Progenitor cell of endocrine pancreas (in vitro differentiated cells): ENCODE measurements at places on chromosomes 16 and 17.
A peak's percentile ranks its signal among the peaks of the same experiment; 100 is the strongest.

GRCh38 chr17:79622122-79622601 is 11.3 kb upstream of the RBFOX3 start:
- no peak for DNase-seq

- no peak for DNase-seq
These were observed 169.3 kb upstream of the AXIN2 start for GRCh38 chr17:65730711-65731169.

GRCh38 chr16:74451951-74452758 is 30.9 kb upstream of the CLEC18B start:
- DNase-seq = no peak

DNA sequence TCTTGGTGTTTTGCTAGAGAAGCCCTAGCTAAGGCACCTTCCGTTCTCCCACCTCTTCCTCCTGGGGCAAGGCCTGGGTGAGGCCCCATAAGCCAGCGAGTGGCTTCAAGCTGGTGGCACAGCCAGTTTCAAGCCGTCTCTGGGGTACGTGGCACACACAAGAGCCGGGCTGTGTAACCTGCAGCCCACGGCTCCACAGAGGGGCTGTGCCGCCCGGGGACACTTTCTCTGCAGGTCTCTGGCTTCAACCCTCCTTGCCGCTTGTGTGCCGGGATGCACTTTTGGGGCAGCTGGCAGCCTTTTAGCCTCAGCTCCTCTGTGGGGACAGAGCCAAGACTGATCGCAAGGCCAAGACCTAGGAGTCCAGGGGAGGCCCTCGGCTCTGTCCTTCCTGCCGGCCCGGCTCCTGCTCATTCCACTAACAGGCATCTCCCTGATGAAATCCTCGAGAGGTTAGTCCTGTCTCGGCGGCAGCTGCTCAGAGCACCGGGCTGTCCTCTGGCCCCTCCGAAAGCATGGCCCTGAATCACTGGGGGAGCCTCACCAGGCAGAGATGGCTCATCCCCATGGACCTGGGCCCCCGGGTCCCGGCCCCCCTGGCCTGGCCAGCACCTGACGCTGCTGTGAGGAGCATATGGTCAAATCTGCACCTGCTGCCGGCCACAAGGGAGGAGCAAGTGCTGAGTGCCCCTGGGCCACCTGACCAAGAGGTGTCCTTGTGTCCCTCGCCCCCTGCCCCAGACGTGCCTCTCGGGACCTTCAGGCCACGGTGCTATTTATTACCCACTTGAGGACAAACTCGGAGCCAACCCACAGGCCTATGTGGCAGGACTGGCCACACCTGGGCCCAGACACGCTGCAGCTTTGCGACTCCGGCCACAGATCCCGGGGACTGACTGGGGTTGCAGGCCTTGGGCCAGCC is 98.5 kb downstream of the METRNL start:
- DNase-seq = no peak

- DNase-seq = no peak
These were observed 4.4 kb downstream of the LGALS9 start for GRCh38 chr17:27635275-27635823.

GRCh38 chr17:72119077-72119872 is 1.5 kb upstream of the SOX9 start:
- no peak for DNase-seq

- no peak for DNase-seq
These were observed 725 bp downstream of the KRTAP16-1 start for GRCh38 chr17:41308251-41308917.

DNA sequence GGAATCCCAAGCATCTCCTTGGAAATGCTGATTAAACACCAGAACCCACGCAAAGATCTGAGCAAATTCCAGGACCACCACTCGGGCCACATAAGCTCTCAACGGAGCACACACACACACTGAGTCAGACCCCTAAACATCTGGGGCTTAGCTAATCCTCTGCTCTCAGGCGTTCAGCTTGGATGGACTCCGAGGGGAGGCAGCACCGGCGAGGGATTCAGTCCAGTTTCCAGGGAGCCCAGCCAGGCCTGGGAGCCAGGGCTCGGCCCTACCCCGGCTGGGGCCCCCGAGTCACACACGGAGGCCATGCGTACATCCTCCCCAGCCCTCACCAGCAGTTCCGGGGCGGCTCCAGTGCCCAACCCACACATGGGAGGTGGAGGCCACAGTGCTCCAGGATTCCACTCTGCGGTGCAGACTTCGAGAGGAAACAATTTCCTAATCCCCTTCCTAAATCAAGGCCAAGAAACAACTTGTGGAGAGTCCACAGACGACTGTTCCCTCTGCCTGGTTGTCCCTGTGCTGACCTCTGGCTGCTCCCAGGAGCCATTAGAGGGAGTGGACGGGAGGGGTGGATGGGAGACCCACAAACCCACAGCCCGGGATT is 70.5 kb downstream of the GAS7 start:
- DNase-seq = no peak

GRCh38 chr16:59210955-59211541 is 476.9 kb upstream of the GOT2 start:
- no peak for DNase-seq

GRCh38 chr16:54030451-54030850 is 256.1 kb downstream of the IRX3 start:
- DNase-seq = no peak

DNA sequence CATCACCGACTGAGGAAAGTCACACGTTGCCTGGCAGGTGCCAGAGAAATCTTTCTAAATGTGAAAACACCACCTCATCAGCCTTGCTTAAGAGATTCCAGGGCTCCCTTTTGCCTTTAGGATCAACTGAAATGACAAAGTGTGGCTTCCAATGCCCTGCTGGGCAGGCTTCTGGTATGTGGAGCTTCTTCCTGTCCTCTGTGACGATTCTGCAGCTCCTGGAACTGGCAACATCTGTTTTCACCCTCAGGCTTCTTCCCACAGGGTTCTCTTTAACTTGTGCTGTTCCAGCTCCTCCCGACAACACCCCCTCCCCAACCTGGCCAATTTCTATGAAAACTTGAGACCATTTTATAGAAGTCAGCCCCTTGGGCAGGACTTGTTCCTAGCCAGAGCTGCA is 4.8 kb upstream of the ZDHHC1 start:
- DNase-seq = no peak

DNA sequence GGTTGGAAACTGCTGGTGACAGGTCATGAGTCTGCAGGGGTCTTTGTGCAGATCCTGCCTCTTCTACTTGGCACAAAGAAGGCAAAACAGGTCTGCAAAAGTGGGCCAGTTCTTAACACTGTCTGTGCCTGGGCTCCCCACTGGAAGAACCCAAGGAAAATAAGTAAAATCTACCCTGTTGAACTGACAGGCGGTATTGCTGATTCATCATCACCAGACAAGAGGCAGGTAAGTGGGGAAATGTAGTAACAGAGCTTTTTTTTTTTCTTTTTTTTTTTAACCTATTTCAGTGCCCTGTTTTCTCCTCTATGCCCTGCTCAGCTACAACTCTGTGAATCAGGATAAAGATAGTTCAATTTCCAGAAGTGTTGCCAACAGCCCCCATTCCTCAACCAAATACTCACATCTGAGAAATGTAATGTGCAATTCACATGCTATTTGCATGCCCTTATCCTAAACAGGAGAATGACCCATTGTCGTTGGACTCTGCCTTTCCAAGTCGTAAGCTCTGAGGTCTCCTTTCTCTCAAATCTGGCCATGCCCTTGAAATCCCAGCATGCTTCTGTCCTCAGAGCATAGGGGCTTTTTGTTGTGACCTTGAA is 237.0 kb downstream of the SOX9 start:
- no peak for DNase-seq

DNA sequence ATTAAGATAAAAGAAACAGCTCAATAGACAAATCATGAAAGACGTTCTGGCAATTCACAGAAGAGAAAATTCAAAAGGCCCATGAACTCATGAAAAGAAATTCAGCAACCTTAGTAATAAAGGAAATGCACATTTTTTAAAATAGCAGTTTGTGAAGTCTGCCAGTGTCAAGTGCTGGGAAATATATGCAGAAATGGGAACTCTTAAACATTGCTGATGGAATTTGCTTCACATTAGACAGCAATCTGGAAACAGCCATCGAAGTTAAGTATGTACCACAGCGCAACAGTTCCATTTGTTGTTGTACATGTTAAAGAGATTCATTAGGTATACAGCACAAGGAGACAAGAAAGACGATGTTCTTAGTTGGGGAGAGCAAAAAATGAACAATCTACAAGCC is 319.4 kb upstream of the SALL1 start:
- no peak for DNase-seq

GRCh38 chr16:59593194-59593661 is 859.1 kb upstream of the GOT2 start:
- no peak for DNase-seq

GRCh38 chr16:69195369-69196029 is 8.5 kb downstream of the SNTB2 start:
- no peak for DNase-seq

GRCh38 chr17:39196808-39197291 is 619 bp downstream of the CACNB1 start:
- DNase-seq = no peak

GRCh38 chr17:7716901-7717755 is at the start of gene DNAH2:
Gene DNAH2 (plus strand): TSS chr17:7717744. CDS start chr17:7719735, 1,991 bp downstream.
- DNase-seq = peak; percentile 84

DNA sequence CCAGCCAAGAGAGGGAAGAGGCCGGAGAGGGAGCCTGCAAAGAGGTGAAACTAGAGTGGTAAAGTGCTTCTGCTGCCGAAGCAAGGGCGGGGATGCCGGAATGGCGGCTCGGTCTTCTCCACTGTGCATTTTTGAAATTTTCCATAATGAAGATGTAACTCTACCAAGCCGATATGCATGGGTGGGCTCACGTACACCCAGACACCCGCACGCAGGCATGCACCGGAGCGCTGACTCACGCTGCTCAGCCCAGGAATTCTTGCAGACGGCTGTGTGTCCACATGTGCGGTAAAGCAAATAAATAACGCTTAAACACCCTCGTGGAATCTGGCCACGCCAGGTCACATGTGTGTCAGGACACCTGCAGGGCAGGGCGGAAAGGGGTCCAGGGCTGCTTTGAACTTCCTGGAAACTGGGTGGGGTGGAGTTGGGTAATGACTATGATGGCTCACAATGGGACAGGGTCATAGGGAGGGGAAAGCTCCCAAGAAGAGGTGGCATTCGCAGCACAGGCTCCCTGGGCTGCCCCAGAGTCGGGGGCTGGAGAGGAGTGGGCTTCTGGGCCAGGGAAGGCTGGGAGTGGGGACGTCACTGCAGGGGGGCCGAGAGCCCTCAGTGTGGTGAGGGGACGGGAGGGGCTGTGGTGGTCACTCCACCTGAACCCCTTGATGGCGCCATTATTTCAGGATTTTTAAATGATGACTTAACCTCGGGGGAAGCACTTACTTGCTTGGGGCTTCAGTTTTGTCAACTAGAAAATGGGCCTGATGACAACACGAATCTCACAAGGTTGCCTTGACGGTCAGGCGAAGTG is 265.5 kb downstream of the PARN start:
- no peak for DNase-seq

GRCh38 chr17:19867329-19868078 is at the start of gene ULK2:
Gene ULK2 (minus strand): TSS chr17:19867936. CDS start chr17:19867417, 519 bp downstream.
- peak; percentile 61 for DNase-seq

DNA sequence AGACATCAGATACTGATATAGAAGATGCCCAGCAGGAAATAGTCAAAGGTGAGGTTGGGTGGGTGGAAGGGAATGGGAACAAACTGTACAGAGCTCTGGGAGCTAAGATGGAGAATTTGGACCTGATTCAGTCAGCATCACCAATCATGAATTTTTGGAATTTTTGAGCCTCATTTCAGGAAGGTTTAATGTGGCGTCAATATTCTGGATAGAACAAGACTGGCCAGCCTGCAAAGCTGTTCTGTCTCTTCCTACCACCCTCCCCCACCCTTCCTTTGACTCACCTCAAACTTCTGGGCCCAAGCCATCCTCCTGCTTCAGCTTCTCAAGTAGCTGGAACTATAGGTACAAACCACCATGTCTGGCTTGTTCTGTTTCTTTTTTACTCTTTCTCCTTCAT is 32.6 kb downstream of the CTCF start:
- no peak for DNase-seq

- DNase-seq = no peak
These were observed 311.1 kb upstream of the TBX2 start for GRCh38 chr17:61088556-61088955.

- no peak for DNase-seq
These were observed 5.6 kb downstream of the STX4 start for GRCh38 chr16:31038993-31039392.

GRCh38 chr16:7912132-7912531 is 579.5 kb downstream of the RBFOX1 start:
- DNase-seq = no peak

- DNase-seq = no peak
These were observed 7.1 kb downstream of the COL1A1 start for GRCh38 chr17:50194140-50194933.

DNA sequence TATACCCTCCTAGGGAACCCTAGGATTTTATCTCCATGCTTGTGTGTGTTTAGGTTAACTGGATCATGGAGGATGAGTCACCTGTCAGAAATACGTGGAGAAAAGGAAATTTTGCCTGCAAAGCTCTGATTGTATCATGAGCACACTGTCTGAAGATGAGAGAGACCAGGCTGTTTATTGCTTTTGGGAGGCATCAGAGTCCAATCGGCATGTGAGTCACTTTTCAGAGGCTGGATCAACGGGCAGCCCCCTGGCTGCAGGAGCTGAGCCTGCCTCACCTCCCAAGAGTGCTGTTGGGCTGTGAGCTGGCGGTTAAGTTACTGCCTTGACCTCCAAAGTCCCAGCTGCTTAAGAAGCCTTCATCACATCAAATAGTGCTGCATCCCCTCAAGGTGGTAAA is 41.5 kb upstream of the MED9 start:
- no peak for DNase-seq

DNA sequence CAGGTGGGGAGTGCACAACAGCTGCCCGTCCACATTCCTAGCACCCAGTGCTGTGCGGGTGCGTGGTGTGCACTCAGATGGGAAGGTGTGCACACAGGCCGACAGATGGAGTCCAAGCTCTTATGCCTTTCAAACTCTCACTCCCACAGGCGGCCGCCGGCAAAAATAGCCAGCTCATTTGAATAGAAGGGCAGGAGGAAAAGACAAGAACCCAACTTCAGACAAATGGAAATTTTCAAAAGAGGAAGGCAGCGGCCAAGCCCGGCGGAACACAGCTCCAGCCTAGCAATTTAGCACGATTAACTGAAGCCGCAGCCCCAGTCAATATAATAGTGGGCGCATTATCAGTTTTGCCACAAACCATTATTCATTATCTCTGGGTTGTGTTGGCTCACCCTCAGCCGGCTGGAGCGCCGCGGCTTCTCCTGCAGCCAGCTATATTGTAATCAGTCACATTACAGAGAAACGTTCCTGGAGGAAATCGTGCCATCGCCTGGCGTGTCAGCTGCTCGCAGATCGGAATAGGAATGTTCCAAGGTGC is 103.9 kb upstream of the SEC14L1 start:
- no peak for DNase-seq
